ENCODE measurements at places on chromosomes 7 and 10.

- DNase-seq: no peak
These were observed 678 bp downstream of the SH2B2 start for GRCh38 chr7:102287111-102287980.

DNA sequence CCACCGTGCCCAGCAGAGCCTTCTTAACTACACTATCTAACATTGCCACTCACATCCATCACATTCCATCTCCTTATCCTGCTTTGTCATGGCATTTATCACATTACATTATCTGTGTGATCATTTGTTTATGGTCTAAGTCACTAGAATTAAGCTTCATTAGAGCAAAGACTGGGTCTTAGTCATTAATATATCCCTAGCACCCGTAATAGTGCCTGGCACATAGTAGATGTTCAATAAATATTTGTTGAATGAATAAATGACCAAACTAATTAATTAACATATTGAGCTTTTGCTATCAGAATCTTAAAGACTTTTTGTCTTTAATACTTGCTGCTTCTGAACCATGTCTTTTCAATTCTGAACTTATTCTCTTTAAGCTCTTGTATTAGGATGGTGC lies 5.9 kb upstream of the COPG2 start:
- no peak for DNase-seq

GRCh38 chr7:67918158-67918557 lies 921.5 kb downstream of the TYW1 start:
- no peak for DNase-seq

GRCh38 chr10:61052469-61053205 lies 108.7 kb upstream of the RHOBTB1 start:
- DNase-seq: no peak

DNA sequence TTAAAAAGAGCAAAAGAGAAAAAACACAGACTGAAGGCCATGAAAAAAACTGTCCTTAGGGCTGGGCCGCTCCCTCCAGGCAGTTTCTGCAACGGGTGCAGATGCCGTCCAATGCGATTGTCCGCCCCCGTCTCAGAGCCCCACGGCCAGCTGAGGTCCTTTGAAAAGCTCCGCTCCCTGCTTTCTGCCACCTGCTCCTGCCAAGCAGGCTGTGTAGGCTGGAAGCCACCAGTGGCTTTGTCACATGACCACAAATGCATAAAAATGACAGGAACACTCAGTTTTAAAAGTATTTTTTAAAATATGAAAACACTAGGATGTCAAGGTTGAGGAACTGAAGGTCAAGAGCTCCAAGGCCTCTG lies 71.7 kb downstream of the AMZ1 start:
- DNase-seq: no peak

GRCh38 chr10:4316161-4316810 lies 509.7 kb upstream of the AKR1E2 start:
- DNase-seq: peak; percentile 93

DNA sequence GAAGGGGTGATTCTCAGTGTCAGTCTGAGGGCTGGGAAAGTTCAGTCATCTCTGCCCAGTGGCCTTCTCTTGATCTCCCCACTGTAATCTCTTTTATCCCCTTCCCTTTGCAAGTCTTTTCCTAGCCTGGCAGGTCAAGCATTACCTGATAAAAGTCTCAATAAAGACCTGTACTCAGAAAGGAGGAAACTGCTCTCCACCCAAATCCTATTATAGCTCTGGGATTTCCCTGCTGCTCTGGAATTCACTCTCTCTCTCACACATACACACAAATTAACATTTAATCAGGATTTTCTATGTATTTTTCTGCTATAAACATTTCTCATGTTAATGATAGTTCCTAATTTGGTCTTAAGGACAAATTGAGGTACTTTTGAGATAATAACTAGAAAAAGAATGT lies 46.5 kb downstream of the ABCA13 start:
- no peak for DNase-seq

- no peak for DNase-seq
These were observed 139.9 kb upstream of the ADCY1 start for GRCh38 chr7:45434167-45434784.

- DNase-seq: no peak
These were observed 46.8 kb downstream of the TYW1B start for GRCh38 chr7:72781161-72781560.

- DNase-seq: no peak
These were observed 55.8 kb downstream of the TSPAN15 start for GRCh38 chr10:69506834-69507713.

DNA sequence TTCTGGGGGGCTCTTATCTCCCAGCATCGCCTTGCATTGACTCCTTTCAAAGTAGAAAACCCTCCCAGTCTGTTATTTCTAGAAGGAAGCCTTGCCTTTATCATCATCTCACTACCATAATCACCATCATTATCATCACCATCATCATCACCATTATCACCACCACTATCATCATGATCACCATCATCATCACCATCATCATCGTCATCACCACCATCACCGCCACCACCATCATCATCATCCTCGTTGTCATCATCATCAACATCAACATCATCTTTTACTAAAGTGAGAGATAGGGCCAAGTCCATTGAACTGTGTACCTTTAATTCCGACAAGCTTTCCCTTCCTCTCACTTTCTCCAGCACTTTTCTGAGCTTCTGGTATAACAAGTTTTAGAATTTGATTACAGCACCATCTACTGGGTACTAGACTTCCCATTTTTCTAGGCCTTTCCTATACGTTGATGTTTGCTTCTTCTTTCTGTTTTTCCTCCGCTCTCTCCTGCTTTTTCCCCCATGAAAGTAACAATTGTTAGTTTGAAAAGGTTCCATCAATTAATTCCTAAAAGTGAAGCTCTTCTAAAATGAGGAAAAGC lies 226.4 kb downstream of the BUB3 start:
- DNase-seq: no peak

- no peak for DNase-seq
These were observed 7.9 kb downstream of the LUC7L2 start for GRCh38 chr7:139367438-139368155.

GRCh38 chr7:151080067-151080521 lies 515 bp downstream of the FASTK start:
- no peak for DNase-seq

GRCh38 chr10:70381471-70382421 lies 679 bp downstream of the LRRC20 start:
- no peak for DNase-seq

- DNase-seq: no peak
These were observed 140.6 kb downstream of the ALOX5 start for GRCh38 chr10:45514291-45515270.

DNA sequence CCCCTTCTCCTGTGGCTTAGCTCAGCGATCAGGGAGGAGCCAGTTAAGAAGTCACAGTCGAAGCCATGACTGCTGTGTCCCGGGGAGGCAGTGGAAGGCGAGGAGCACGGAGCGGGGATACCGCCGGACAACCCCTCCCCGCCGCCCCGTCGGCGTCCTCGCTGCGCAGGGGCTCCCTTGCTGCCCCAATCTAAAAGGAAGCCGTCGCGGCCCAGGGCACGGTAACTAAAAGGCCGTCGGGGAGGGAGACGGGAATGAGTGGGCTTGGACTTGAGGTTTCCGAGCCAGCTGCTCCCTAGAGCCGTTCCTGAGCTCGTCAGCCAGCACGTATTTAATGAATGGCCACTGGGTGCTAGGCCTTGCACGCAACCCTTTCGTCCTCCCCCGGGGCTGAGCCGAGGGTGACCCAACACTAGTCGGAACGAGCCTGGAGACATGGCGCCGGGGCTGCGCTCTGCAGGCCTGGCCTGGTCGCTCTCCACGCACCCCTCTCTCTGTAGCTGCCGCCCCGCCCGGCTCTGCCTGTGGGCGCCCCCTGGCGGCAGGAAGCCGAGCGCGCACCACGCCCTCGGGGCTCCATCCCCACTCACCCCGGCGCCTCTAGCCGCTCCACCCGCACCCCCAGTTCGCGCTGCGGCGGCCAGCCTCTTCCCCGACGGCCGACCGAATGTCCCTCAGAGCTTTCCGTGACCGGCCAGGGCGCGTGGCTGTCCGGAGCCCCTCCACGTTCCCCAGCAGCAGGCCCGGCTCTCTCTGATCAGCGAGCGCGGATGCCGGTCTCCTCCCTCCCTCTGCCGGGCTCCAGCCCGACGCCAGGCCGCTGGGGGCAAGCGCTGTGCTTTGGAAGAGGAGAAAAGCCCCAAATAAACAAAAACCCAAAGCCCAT lies 29.3 kb upstream of the KCNK18 start:
- DNase-seq: no peak

GRCh38 chr10:113843972-113844485 lies 9.9 kb downstream of the DCLRE1A start:
- no peak for DNase-seq

DNA sequence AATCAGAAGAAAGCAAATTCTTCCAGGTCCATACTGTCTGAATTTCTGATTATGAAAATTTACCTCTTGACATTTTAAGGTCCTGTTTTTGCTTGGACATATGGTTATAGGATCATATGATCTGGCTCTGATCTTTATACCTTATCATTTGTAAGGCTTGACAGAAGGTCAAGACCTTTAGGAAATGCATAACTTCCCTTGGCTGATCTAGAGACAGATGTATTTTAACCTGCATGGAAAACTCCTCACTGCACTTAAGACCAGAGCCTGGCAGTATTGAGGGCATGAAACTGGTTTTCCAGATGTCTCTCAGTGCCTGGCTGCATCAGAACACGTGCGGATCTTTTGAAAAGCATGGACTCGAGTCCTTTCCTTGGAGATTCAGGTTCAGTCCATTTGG lies 55.9 kb downstream of the TRRAP start:
- no peak for DNase-seq

- DNase-seq: no peak
These were observed 145.3 kb downstream of the RPS24 start for GRCh38 chr10:78178940-78179339.

- no peak for DNase-seq
These were observed 151.0 kb upstream of the CHST15 start for GRCh38 chr10:124244256-124244877.

DNA sequence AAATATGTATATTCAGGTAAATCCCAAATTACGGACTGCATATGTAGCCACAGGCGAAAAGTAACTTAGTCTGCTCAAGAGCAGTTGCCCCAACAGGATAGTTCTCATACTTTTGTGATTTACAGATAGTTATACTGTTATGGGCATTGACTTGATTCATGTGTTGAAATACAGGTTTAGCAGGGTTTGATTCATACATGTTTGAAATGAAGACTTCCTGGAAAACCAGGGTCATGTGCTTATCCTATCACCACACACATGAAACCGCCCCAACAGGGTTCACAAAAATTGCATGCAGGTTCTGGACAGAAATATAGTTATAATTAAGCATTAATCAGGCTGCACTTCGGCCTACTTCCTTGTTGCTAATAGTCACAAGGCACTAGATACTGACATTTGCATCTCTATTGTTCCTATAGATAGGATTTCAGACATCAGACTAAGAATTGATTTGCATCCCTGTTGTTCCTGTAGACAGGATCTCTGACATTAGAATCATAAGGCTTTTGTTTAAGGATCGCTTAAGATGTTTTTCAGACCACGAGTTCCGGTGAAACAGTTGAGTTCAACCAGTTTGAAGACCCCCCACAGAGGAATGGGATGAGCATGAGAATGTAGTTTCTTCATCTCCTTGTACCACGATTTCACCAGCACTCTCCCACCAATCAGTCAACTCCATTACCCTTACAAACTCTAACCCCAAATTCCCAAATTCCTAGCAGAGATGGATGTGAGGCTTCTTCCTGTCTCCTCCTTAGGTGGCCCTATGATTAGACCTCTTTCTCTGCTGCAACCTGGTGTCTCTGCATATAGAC lies 2.0 kb upstream of the ZNF398 start:
- no peak for DNase-seq

DNA sequence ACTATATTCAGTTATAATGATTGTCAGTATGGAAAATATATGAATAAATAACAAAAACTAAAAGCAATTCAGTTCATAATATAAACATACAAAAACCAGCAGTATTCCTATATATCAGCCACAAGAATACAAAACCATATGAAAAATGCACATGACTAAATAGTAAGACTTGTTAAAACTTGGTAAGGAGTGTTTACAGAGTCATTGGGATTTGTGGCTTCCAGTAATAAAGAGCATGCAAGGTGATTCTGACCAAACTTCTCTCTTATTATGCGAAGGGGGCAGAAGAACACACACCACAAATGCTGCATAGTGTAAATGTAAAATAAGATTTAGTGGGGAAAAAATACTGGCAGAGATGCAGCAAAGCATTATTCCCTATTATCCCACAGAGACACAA lies 8.8 kb upstream of the CNOT4 start:
- no peak for DNase-seq

- peak; percentile 73 for DNase-seq
These were observed 2.6 kb upstream of the ZNF438 start for GRCh38 chr10:31034098-31034909.

DNA sequence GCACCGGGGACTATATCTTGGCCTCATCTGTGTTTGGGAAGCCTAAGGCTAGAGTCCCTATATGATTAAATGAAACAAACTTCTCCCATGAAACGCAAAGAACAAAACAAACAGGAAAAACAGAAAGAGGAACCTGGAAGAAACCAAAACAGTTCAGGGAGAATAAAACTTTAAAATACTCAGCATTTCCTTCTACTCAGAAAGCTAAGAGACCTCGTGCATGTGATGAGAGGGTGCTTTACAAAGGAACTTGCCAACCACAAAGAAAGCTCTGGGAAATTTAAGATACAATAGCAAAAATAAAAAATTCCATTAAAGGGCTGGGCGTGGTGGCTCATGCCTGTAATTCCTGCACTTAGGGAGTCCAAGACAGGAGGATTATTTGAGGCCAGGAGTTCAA lies 6.9 kb downstream of the PILRA start:
- DNase-seq: no peak

DNA sequence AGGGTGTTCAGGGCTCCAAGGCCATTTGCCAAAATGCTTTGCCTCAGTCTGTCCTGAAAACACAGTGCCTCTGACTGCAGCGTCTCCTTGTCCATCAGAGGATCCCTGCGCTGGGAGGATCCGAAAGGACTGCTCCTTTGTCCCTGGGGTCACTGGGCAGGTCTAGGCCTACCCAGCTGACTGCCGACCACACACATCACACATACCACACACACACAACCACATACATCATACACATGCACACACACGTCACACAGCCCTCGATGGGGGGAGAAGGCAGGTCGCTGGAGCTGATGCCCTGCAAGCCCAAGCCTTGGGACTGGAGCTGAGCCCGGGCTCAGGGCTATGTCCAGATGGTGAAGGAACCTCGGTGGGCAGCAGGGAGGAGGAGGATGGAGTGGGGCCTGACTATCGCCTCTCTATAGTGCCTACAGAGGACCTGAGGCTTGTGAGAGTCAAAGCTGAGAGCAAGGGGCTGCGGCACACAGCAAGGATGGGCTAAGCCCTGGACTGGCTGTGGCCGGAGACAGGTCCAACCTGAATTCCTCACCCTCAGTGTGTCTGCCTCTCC lies 29.1 kb downstream of the GPRIN2 start:
- DNase-seq: no peak

GRCh38 chr7:151665368-151665767 lies 145.7 kb upstream of the RHEB start:
- peak; percentile 81 for DNase-seq

DNA sequence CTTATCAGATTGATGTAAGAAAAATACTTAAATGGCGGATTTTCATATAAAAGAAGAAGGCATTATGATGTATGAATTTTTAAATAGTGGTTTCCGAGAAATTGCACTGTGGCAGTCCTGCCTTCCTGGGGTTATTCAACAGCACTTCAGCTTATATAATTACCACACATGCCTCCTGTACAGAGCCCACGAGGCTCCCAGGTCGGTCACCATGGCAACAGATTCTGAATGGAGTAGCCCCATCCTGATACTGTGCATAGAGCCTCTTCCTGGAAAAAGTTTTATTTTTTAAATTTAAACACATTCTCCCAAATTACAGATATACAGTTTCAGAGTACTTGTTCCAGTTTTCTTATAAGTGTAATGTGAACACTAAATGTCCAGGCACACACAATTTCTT lies 15.9 kb upstream of the ASB4 start:
- DNase-seq: no peak
